ENCODE measurements at places on chromosomes 2 and 18.

DNA sequence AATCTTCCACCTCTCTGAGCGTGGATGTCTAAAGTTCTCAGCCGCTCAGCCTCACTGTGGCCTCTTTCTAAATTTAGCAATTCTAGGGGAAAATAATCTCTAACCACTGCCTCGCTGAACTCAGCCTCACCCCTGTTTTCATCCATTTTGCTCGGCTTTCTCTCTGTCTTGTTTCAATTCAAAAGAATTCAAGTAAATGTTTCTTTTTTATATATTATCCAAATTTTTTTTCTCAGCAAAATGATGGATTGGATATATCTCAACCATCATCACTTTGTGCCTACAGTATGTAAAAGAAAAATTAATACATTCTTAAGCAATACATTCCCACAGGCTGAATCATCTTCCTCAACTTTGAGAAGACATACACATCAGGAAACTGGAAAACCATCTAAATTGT, 24.0 kb upstream of the GALNT5 start:
- no peak for DNase-seq

- DNase-seq: no peak
Measured at GRCh38 chr2:109062145-109062858, 66.7 kb upstream of the SH3RF3 start.

DNA sequence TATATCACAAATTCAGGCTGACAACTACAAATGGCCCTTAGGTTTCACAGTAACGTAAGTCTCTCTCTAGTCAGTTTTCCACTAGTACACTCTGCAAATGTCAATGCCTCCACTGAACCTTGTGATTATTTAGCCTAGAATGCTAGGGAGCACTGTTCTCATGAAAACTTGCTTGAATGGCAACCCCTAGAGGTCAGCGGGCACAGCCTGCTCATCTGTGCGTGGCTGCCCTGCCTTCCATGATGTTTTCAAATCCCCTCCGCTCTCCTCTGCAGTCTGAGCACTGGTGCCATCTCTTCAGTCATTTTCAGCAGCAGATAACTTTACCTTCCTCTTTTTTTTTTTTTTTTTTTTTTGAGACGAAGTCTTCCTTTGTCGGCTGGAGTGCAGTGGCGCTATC, 84.1 kb upstream of the GULP1 start:
- DNase-seq: no peak

DNA sequence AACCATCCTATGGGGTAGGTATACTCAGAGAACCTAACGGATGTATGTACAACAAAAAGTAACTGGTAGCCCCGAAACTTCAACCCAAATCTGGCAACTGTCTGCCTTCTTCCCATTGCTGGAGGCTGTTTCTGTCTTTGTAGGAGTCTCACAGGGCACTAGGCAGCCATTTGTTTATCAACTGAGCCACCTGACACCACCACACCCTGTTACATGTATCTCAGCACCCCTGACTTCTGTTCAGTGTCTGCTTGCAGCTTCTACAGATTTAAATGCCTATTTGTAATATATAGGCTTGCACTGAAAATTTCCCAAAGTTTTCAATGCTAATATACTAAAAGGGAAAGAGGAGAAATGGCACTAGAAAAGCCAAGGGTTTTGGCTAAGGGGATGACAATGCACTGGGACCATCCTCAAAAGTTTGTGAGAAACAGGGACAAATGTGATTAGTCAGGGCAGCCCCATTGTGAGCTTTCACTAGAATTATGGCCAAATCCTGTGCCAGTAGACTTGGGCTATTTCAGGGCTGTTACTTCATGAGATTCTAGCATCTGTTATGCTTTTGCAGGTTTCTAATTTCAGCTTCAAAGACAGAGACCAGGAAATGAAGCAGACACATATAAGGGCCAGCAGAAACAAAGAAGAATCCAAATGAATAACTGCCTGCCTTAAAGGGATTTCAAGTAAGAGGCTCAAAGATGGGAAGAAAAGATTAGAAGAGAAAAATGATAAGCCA, 103.3 kb downstream of the MYO5B start:
- DNase-seq: no peak

DNA sequence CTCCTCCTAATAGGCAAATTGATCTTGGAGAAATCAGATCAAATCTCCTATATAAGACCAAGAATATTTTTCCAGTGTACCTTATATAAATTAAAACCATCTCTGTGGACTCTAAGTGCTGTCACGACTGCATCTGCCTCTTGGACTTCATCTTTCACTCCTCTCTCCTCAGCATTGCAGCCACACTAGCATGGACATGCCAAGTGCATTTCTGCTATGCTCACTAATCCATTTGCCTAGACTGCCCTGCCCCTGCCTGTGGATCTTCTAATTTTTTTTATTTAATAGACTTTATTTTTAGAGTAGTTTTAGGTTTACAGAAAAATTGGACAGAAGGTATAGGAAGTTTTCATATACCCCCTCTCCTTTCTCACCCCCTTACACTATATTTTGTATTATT, 146.7 kb upstream of the VWC2L start:
- no peak for DNase-seq

GRCh38 chr2:9002637-9003365, 683 bp downstream of the MBOAT2 start:
- DNase-seq: no peak

DNA sequence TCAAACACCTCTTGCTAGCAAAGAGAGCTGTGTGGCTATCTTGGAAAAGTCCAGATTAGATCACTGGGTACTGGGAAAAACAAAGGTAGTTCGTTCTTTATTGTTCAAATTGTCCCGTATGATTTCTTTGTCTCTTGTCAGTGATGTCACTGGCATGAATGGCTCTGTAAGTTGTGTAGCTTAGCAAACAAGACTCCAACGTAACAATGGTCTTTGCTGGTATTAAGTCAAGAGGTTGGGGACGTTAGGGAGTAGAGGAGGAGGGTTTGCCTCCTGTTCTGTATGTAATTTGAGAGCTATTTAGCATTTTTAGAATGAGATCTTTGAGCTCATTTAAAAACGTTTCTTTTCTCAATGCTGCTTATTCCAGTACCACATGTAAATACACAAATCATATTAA, 216.5 kb upstream of the SP5 start:
- DNase-seq: no peak

DNA sequence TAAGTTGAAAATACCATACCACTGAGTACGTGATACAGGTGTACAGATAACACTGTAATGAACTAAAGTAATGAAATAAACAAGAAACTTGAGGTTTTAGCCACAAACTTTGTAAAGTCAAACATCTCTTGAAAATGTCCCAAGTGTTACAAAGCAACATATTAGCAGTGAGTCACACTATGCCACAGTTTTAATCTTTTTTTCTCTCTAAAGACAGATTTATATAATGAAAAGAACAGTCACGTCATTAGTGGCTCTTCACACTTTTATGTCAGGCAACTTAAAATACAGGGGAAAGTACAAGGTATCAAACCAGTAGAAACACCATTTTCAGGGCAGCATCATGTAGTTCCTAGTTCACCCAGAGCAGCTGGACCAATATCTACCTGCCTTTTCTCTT, 42.1 kb downstream of the RAPH1 start:
- no peak for DNase-seq

DNA sequence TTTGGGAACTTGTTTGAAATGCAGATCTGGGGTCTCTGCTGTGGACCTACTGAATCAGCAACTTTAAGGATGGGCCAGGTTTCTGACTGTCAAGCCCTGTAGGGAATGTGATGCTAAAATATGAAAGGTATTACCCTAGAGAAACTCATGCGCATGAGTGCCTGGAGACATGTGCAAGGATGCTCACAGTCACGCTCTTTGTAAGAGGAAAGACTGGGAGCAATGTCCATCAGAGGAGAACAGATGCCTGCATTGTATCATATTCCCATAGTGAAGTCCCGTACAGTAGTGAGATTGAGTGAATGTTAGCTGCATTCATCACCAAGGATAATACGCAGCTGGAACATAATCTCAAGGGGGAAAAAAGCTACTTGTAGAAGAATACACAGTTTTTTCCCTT, 14.1 kb downstream of the ZNF407 start:
- DNase-seq: no peak

DNA sequence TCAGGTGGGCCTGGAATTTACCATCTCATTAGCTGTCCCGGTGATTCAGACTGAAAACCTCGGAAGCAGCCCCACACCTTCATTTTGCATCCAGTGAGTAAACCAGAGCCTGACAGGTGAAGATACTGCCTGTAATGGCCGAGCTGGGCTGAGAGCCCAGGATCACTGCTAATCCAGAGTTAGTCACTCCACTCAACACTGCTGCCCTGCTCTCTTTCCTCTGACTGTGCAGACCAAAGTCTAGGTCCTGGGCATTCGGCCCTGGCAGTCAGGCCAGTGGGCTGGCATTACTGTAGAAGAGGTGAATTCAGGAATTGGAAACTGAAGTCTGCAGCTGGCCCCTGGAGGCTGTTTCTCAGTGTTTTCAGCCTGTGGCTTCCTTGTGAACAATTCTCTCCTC, 44.3 kb downstream of the TMEM17 start:
- DNase-seq: no peak

GRCh38 chr2:60796573-60797509, 40.8 kb downstream of the PAPOLG start:
- no peak for DNase-seq

DNA sequence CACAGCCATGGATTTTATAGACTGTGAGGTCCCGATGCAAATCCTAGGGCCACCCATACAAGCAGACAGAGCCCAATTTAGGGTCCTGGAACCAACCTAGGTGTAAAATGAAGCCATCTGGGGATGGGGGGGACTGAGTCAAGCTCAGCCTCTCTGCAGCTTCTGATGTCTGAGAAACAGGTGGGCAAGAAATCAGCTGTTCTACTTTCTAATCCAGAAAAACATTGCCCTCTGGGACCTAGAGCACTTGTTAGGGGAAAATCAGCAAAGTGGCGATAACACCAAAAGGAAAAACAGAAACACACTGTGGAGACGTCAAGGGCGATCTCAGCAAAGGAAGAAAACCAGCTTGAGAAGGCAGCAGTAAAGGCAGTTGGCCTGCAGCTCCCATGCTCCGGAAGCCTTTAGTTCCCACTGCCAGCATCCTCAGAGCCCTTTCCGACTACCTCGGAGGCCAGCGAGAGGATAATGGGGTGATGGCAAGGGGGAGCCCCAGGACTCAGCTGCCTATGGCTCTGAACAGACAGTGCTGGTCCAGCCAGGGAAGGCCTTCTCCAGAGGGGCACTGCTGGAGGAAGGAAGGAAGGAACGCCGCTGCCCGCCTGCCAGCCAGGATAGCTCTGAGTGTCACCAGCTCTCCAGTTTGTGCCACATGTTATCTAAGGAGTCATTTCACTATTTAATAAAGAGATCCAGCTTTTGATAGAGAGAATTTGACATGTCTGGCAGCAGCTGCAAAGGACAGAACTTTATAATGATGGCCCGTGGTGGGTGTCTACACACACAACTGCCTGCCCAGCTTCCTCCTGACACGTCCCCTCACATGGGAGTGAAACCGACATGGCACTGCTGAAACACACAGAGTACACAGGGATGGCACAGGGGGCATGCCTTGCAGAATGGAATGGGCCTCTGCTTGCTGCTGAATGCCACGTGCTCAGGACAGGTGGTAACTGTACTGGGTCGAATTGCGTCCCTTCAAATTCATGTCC, 37.7 kb downstream of the HS1BP3 start:
- DNase-seq: no peak

DNA sequence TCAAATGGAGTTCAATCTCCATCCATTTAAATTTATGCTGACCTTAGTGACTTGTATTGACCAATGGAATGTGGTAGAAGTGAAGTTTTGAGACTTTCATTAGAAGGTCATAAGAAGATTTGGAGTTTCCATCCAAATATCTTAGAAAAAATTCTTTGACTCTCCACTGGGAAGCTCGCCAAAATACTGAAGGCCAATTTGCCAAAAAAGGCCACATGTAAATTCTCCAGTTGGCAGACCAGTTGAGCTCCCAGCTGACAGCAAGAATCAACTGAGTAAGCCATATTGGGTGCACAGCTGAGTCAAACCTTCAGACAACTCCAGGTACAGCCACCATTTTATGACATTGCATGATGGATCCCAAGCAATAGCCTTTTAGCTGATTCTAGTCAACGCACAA, 228.3 kb upstream of the SETBP1 start:
- no peak for DNase-seq

DNA sequence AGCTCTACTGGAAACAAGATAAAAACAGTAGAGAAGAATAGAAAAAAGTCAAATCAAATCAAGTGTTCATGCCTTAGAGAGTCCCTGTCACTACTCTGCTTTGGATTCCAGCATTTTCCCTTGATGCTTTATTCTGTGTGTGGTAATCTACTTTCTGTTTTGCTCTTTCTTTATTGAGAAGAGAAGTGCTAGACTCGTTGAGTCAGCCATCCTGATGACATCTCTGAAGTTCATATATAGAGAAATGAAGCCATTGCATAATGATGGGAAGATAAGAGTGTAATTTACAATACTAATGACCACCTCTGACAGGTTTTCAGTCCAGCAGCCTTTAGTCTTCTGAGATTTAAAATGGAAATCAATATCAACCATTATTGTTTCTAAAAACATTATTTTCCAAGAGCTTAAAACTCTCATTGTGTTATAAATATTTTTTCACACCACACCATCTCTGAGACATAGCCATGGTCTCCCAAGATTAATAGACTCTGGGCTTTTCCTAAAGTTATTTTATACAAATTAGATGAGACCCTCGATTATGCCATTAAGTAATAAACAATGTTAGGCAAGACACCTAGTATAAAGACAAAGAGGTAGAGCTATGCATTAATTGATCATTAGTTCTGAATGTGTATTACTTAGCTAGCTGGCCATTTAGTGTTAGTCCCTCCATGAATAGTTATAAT, 679.0 kb upstream of the ACVR2A start:
- no peak for DNase-seq

DNA sequence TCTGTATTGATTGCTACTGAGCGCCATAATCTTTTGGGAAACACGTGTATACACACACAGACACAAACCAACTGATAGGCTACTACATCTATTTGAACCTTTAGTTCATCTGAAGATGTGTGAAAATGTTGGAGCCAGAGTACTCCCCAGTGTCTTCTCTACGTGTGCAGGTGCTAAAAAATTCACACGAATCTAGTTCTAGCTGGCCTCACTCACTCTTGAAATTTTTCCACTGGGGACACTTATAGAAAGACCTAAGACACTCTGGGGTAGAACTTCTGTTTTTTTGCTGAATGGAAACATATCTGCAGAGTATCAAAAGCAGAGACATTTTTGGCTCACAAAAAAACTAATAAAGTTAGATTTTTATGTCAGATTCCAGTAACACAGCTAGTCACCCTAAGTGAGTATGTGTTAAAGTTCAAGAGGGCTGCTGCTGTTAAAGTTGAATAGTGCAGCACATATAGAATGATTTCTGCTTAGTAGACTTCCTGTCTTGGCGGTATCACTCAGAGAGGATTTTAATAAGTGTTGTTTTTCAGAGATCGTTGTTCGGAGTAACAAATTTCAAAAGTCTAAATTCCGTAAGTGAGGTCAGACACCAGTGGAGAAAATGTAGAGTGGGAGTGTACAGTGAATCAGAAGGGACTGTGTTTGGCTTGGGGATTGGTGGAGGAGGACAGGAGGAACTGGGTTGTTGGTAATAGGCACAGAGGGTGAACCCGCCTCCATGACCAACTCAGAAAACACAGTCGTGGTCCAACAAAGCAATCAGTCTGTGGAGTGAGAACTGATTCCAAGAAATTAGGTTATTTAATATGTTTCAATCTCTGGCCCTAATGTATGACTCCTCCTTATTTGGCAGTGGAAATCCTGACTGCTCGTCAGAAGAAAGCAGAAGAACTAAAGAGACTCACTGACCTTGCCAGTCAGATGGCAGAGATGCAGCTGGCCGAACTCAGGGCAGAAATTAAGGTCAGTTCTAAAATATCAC, 43.1 kb downstream of the KCTD18 start:
- DNase-seq: no peak

All from stimulated activated CD4-positive, alpha-beta T cell treated with anti-CD3 and anti-CD28 coated beads, Interleukin-15, amount 100 ng/mL, for 48 hours (primary cell).